ENCODE measurements at places on chromosomes 1 and 21.

DNA sequence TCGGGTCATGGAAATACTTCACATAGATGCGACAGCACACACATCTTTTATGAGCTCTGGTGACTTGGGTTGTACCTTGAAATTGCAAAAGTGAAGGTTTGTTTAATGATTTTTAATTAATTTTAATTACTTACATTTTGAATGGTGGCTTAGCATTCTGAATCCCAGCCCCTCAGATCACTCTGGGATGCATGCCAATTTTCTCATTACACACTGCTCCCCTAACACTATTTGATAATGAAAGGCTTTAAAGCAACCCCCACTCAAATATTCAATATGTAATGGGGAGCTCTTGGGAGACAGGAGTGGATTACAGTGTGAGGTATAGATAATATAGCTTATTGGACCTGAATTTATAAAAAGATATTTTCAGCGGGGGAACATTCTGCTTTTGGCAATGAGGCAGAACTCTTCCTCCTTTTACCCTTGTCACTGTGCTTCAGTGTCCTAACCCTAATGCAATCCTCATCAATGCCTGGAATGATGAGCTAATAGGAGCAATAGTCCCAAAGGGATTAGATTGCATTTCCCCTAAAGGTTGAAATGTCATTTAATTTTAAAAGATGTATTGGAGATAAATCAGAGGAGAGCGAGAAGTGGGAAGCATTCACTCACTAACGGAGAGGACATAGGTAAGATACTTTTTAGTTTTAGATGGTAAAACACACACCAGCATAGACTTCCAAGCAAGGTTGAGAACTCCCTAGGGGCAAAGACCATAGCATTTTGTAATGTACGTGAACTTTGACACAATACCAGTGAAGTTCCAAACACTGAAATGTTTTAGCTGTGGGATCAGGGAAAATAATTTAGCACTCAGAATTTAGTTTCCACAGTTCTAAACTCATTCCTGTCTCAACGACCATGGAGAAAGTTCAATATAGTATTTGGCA is 384.1 kb upstream of the PLXNA2 start:
- no peak for DNase-seq

- DNase-seq: no peak
Measured at GRCh38 chr1:205480349-205480985, 24.0 kb upstream of the CDK18 start.

DNA sequence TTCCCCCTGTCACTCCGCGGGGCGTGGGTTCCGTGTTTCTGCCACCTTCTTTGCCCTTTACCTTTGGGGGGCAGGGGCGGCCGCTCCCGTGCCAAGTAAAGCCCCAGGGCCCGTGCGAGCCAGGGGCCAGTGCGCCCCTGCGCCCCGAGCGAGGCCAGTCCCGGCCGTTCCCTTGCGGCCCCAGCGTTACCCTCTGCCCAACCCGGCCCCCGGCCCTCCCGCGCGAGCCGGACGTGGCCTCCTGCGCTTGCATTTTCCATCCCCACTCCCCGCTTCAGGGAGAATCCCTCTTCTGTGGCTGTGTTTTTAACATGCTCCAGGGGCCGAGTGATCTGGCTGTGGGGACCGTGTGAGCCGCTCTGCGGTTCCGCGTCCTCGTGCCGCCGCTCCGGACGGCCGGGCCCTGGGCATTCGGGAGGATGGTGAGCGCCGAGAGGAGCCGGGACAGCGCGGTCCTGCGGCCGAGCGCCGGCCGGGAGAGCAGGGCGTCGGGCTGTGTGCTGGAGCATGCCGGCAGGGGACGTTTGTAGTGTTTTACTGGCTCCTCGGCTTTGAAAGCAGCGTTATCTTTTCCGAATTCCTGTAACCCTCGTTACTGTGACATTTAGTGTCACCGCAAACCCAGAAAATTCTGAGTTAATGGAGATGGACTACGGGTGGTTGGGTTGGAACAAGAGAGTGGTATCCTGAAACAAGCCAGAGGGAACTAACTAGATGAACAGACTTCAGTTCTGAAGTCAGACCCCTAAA is 1.0 kb downstream of the GALNT2 start:
- peak; percentile 19 for DNase-seq

GRCh38 chr1:117843791-117844190 is 85.6 kb downstream of the GDAP2 start:
- no peak for DNase-seq

DNA sequence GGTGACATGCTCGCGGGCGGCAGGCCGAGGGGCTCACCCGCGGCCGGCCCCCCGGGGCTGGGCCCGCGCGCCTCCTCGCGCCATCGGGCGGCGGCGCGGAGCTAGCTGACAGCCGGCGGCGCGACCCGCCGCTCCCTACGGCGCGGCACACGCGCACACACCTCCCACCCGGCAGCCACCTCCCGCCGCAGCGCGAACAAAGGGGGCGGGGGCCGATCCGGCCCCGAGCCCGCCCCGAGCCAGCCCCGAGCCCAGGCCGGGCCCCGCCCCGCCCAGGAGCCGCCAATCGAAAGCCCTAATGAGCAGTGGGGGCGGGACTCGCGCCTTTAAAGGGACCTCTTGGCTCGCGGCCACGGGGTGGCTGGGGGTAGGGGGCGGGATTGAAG is at the start of gene KIF21B:
TSS of gene KIF21B (minus strand) at position 198 of the 386 bp plus-strand sequence. CDS start 331 bp downstream, outside the sequence.
- DNase-seq: peak; percentile 82

DNA sequence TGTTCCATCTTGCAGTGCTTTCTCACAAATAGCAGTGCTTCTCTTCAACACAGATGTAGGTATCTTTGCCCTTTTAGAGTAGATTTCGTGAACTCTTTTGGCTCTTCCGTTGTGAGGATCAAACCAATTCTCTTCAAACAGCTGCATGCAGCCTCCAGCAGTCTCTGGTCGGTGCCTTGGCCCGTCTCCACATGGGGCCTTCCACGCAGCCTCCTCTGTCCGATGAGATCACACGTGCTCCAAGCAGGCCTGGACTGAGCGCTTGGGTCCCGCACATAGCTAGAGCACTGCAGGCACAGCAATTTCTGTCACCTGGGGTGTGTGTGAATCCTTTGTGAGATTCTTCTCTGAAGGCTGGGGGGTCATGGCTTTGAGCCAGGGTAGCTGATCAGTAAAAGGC is 82.8 kb upstream of the KCNE2 start:
- no peak for DNase-seq

DNA sequence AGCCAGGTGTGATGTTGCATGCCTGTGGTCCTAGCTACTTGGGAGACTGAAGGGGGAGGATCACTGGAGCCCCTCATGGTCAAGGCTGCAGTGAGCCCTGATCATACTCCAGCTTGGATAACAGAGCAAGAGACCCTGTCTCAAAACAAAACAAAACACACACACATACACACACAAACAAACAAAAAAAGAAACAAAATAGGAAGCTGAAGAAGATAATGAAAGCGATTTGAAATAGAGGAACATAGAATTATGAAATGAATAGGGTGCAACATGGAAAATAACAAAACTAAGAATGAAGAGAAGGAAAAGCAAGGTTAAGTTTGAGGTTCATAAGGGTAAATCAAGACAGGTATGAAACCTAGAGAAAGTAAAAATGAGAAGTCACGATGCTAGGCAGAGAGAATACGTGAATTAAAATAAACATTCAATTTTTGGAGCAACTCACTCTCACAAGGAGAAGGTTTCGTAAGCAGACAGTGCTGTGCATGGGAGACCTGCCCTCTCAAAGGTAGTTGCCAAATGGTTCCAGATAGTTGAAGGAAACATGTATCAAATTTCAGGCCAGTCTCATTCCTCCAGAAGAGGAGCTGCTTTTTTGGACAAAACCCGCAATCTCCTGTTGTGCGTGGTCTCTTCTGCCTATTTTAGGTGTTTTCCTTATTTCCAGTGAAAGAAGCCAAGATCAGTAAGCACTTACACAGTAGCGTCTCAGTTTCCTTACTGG is 3.3 kb downstream of the CD46 start:
- DNase-seq: peak; percentile 9

DNA sequence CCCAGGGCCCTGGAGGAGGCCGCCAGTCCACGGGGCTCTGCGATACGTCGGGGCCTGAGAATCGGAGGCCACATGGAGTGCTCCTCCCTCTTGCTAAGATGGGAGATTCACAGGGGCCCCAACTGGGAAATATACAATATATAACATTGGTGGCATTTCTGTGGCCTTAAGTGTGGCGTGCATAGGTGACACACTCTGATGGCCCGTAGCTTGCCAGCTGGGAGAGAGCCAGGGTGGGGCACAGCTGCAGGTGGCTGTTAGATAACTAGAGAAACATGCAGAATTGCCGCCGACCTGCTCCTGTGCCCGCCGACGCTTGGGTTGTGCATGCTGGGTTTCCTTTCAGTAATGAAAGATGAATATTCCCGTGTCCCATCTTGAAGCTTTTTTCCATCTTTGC is 30.1 kb downstream of the UMODL1 start:
- no peak for DNase-seq

DNA sequence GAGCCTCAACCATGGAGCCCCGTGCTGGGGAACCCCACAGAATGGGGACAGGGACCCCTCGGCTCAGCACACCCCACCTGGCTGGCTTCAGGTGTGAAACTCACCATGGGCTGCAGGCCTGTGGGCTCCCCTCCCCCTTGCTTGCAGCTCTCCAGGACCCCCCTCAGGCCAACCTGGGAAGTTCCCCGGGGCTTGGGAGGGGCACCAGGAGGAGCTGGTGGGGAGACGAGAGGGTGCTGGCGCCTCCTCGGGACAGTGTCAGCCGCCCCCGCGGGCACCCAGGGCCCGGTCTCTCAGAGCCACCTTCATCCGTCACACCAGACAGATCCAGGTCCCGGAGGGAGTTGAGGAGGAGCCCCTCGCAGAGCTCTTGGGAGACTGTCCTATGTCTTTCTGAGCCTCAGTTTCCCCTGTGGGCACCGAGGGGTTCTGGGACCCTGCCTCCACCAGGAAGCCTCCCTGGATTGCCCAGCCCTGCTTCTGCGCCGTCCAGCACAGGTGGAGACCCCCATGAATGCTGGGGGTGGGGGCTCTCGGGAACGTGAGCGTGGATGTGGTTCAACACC is 657 bp upstream of the TNFRSF18 start:
- no peak for DNase-seq

DNA sequence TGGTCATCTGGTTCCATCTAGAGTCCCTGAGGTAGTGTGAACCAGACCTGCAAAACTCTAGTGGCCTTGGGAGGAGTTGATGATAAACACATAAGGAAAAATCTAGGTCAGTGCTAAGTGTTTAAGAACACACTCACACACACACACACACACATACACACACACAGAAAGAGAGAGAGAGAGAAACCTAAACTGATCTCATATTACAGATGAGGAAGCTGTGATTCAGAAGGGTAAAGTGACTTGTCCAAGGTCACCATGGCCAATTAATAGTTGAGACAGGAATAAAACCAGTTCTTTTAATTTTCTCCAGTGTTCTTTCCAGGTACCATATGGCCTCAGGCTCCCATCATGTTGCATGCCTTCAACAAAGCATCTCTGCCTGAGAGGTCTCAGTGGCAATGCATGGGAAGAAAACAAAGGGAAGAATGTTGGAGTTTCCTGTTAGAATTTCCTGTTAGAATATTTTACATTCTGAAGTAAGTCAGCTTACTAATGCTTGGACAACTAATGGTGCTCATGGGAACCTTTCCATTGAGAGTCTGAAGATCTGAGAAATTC is 77.3 kb upstream of the TSPAN2 start:
- DNase-seq: no peak

DNA sequence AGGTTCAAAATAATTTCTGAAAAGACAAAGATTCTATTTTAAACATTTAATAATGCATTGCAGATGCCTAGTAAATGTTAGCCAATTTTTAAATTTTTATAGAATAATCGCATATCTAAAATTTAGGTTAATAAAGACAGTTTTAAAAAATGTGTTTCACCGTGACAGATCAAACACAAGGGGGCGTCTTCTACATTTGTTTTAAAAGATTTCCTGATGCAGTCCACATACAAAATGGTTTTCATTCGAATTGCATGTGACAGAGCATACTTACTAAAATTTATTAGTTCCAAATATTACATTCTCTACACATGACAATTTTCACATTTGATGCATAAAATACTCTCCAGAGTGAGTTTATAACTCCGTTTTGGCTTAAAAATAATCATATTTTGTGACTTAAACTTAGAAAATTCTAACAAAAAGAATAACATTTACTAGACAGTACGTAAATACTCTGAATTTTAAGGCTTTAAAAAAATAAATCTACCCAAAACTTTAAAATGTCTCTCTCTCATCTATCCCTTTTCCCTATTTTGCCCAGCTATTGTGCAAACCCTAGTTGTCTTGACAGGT is 75.5 kb downstream of the ADAMTS1 start:
- DNase-seq: peak; percentile 7

GRCh38 chr1:235075048-235075776 is 53.4 kb downstream of the TOMM20 start:
- DNase-seq: peak; percentile 98

All from inflammatory macrophage (primary cell).